ENCODE measurements at places on chromosomes 7 and 10. TPM values are rescaled to one million over a fixed set of nuclear protein-coding genes. Genes with fewer than 3 reads are reported as not detected.

Gene FAM25A
- total RNA-seq = not detected

Gene SH2D4B
- total RNA-seq = not detected

Gene ENO4
- not detected for total RNA-seq

Gene SORBS1
- total RNA-seq = 16.8 TPM

Gene MALRD1
- total RNA-seq = 5.0 TPM

Gene GIMAP1
- total RNA-seq = not detected

Gene MEOX2
- total RNA-seq = not detected

Gene COL26A1
- 3.9 TPM for total RNA-seq

Gene RBM20
- total RNA-seq = 0.02 TPM

Gene NPSR1
- total RNA-seq = not detected

Gene GNGT1
- not detected for total RNA-seq

Gene PARD3
- total RNA-seq = 60.0 TPM

Gene NEBL
- not detected for total RNA-seq

Gene IGF2BP3
- total RNA-seq = 37.7 TPM

Gene RAMP3
- not detected for total RNA-seq

Gene CLDN4
- 28.2 TPM for total RNA-seq

Gene GSTO2
- 3.4 TPM for total RNA-seq

Gene CPEB3
- 0.88 TPM for total RNA-seq

Gene ADARB2
- total RNA-seq = not detected

Gene MYO1G
- 0.28 TPM for total RNA-seq

Gene ZNF775
- 4.5 TPM for total RNA-seq

Gene IMPDH1
- total RNA-seq = 22.8 TPM

Gene OR13A1
- total RNA-seq = not detected

Gene NXPH1
- total RNA-seq = not detected

Gene SMARCD3
- total RNA-seq = 0.62 TPM

Gene CCDC3
- total RNA-seq = not detected

Gene EPO
- total RNA-seq = 10.3 TPM

Gene SNX8
- 20.6 TPM for total RNA-seq

Gene PPP1R3A
- total RNA-seq = not detected

Gene PNLIP
- total RNA-seq = not detected

Gene CYP26C1
- total RNA-seq = 0.02 TPM

Gene CUBN
- 0.27 TPM for total RNA-seq

Gene ZNF853
- 2.1 TPM for total RNA-seq

Gene ZNF239
- total RNA-seq = not detected

Gene PAOX
- total RNA-seq = 0.52 TPM

Gene CDNF
- 0.38 TPM for total RNA-seq

Gene TFPI2
- 0.24 TPM for total RNA-seq

Gene TSPAN33
- 15.3 TPM for total RNA-seq

Gene RINT1
- 19.3 TPM for total RNA-seq

Gene AASS
- 43.9 TPM for total RNA-seq

Gene LIPM
- total RNA-seq = not detected

Gene DLX6
- 4.5 TPM for total RNA-seq

Gene ARHGEF35
- 0.18 TPM for total RNA-seq

Gene FRMD4A
- 0.09 TPM for total RNA-seq

Gene AOAH
- not detected for total RNA-seq

Gene SPOCK2
- 4.7 TPM for total RNA-seq

Gene GNG11
- not detected for total RNA-seq

Gene GIMAP7
- not detected for total RNA-seq

Gene ANXA8
- not detected for total RNA-seq

Gene FAM221A
- total RNA-seq = not detected

Gene NUDT5
- total RNA-seq = 134 TPM

Gene ERVW-1
- not detected for total RNA-seq

Gene CALML3
- not detected for total RNA-seq

Gene CPA4
- total RNA-seq = 0.17 TPM

Gene GNAI1
- 5.7 TPM for total RNA-seq
